ENCODE measurements at places on chromosomes 13 and 19. TPM values are rescaled to one million over a fixed set of nuclear protein-coding genes. Genes with fewer than 3 reads are reported as not detected.

The IGLON5 gene
- total RNA-seq, result not detected

The THAP8 gene
- total RNA-seq, result 4.1 TPM

- DNase-seq, result no peak
Measured at GRCh38 chr19:18768046-18768771, 22.9 kb downstream of the COMP start.

DNA sequence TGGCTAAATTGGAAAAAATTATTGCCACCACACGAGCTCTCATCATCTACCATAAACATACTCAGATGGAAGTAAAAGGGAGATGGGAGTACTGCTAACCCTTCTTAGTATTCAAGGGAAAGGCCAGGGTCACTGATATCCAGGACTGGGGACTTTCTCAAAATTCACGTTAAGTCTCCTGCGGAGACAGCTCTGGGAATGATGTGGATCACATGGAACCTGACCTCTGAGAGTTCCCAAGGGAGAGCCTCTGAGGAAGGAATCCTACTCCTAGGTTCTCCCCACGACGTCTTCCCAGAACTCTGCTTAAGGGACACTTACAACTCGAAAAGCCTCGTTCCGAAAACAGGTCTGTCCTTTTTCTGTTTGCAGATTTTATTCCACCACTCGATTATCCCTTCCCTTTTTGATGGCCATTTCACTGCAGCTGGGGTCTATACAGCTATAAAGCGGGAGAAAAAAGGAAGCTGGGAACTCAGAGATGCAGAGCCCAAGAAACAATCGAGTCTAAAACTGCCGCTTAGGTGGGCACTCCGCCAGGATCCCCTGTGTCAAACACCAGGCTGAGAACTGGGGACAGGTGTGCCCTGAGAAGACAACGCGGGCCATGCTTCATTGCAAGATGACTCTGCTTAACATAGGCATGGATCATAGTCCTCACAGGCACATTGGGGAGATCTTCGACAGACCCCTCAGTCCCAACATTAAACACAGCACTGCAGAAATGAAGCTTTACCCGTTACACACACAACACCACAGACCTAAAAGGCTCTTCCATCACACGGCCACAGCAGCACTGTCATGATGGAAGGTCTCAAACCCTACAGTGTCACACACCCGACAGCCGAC lies 823 bp upstream of the ZNF567 start:
- DNase-seq, result no peak

DNA sequence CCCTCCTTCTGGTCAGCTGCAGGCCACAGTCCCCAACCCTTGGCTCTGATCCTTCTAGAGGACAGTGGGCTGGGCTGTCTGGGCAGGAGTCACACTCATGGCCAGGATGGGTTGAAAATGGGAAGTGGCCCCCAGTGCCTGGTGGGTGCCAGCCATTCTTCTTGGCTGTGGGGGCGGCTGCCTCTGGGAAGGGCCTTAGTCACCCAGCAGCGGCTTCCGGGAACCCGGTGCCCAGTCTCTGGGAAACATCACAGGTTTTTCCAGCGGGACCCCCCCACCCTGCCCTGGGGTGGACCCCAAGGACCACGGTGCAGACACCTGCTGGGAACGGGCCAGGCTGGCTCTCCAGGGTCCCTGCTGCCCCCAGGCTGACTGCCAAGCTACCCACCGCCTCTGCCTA lies 27.3 kb upstream of the SLC7A10 start:
- no peak for DNase-seq
